Cortex of kidney (tissue), 1 donor: ENCODE measurements at places on chromosomes 6 and 20.

- DNase-seq = no peak
Measured at GRCh38 chr6:160986851-160987250, 4.7 kb upstream of the MAP3K4 start.

- DNase-seq = no peak
Measured at GRCh38 chr20:46833360-46833759, 61.3 kb upstream of the EYA2 start.

DNA sequence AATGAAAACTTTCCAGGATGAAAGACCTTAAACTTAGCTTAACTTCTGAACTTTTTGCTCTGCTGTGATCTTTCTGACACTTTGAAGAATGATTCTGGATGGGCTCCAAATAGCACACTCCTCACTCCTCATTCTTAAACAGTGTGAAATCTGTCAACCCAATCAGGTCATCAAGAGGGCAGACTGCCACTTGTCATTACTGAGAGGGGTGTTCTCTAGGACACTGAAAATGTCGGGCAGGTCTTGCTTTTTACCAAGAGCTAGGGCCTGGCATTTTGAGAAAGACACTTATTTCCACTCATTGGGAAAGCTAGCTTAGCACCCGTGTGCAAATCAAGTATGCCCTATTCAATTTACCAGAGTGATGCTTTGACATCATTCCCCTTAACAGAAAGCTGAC is 122.2 kb downstream of the MTFR2 start:
- DNase-seq = no peak

DNA sequence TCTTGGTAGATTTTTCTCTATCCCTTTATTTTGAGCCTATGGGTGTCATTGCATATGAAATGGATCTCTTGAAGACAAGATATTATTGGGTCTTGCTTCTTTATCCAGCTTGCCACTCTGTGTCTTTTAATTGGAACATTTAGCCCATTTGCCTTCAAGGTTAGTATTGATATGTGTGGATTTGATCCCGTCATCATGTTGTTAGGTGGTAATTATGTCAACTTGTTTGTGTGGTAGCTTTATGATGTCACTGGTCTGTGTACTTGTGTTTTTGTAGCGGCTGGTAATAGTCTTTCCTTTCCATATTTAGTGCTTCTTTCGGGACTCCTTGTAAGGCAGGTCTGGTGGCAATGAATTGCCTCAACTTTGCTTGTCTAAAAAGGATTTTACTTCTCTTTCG is 61.9 kb downstream of the UNC5CL start:
- DNase-seq = no peak

DNA sequence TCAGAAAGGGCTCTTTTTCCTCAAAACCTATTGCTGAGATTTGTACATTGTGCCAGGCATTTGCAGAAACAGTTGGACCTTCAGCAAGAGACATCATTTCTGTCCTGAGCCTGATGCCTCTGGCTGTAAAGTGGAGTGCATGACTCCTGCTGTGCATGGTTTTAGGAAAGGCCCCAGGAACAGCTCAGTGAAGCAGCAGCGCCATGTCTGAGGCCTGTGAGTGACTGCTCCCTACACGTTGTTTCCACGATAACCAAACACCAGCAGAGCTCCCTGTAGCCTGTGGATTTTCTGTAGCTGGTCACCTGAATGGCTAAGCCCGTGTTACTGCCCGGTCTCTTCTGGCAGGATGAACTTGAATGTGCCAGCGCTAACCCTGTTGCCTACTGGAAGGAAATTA is 232.5 kb downstream of the TFAP2C start:
- no peak for DNase-seq

DNA sequence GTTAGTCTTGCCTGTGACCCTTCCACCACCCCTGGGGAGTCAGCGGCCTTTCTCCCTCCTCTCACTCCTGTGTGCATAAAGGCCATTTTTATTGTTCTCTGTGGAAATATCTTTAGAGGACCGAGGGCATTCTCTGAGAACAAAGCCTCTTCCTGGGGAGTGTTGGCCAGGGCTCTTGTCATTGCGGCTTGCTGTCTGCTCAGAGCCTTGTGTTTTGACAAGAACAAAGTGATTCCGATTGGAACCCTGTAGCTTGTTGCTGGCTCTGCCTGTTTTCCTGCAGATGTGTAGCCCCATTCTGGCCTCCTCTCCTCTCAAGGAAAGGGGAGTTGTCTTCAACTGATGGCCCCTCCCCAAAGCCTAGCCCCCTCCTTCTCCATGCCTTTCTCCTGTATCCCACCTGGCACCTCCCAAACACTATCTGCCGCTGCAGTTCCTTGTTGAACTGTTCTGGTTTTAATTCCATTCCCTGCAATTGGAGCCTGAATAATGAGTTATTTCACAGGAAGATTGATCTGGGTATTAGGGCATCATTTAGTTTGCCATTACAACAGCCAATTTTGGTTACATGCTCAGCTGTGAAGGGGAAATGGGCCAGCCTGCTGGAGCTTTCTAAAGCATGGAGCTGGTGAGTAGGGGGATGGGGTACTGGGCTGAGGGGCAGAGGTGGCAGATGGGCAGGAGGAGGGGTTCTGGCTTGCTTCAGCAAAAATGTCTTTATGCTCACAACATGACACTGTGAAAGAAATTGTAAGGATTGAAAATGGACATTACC is 252.5 kb downstream of the LRFN2 start:
- DNase-seq = no peak
